ENCODE measurements at places on chromosomes 6 and 20.

DNA sequence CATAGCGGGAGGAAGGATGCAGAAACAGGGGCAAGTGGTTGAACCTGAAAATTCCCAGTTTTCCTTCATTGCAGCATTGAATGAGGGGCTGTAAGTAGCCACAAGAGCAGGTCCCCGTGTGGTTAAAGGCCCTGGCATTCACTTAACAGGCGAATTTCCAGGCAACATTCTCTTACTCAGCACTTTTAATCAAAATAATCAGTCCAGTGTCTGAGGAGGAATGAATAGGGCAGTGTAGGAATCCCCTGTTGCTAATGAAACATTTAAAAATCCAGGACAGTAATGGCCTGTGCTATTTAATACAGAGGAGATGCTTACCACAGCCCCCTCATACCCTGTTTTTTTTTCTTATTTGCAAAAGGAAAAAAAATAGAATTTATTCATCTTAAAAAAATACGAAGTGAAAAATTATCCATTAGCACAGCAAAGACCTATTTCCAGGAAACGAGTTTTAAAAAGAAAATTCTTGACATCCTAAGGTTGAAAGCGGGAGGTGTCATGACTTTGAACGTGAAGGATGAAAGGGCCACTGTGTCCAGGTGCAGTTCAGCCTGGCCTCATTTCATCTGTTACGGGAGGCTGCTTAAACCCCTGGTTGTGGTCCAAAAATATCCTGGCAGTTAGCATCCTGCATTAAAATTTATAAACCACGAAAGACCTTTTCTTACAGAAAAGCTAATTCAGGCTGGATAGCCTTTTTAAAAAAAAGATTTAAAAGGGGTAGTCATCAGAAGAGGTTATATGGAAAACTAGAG is 20.2 kb downstream of the MYLK4 start:
- H3K36me3 ChIP-seq: peaks cover 3% of the 10 kb centered on the region
- H3K27me3 ChIP-seq: peaks cover 29% of the 10 kb centered on the region
- H3K4me3 ChIP-seq: no peak overlapping the region
- no peaks in the 10 kb centered on the region for H3K4me1 ChIP-seq

GRCh38 chr6:5606546-5606945 is 345.2 kb downstream of the FARS2 start:
- H3K36me3 ChIP-seq: peaks cover 3% of the 10 kb centered on the region
- H3K4me1 ChIP-seq: no peaks in the 10 kb centered on the region
- H3K27me3 ChIP-seq: no peaks in the 10 kb centered on the region
- DNase-seq: no peak
- no peak overlapping the region for H3K27ac ChIP-seq

- DNase-seq: no peak
- no peak overlapping the region for H3K27ac ChIP-seq
- H3K36me3 ChIP-seq: no peaks in the 10 kb centered on the region
- no peak overlapping the region for H3K4me3 ChIP-seq
Measured at GRCh38 chr6:111925296-111925695, 52.0 kb upstream of the FYN start.

GRCh38 chr6:152318278-152318677 is 318.9 kb downstream of the SYNE1 start:
- H3K27ac ChIP-seq: no peak overlapping the region
- DNase-seq: no peak
- H3K4me3 ChIP-seq: no peak overlapping the region
- H3K27me3 ChIP-seq: no peaks in the 10 kb centered on the region

GRCh38 chr6:131063764-131064272 is 773 bp upstream of the EPB41L2 start:
- H3K27ac ChIP-seq: peak overlapping the region; percentile 45
- DNase-seq: no peak
- no peaks in the 10 kb centered on the region for H3K36me3 ChIP-seq
- H3K4me1 ChIP-seq: peaks cover 13% of the 10 kb centered on the region

DNA sequence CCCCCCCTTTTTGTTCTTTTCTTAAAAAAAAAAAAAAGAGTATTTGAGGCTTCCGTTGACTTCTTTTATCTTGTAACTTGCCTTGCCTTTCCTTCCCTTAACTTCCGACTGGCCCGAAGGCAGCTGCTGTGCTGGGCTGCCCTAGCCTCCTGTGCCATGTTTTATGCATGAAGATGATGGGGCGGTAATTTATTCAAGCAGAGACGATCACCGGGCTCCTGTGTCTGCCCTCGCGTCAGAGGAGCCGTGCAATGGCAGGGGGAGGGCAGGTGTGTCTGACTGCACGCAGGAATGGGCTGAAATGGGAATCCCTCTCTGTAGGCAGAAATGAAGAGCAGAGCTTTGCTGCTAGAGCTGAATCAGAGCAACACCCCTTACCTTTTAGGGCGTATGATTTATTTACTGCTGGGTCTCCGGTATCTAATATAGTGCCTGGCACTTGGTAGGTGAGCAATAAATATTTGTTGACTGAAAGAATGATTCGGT is 106.3 kb upstream of the RIPOR2 start:
- H3K27ac ChIP-seq: peak overlapping the region; percentile 93
- H3K27me3 ChIP-seq: no peaks in the 10 kb centered on the region
- DNase-seq: peak; percentile 22
- H3K36me3 ChIP-seq: no peaks in the 10 kb centered on the region

DNA sequence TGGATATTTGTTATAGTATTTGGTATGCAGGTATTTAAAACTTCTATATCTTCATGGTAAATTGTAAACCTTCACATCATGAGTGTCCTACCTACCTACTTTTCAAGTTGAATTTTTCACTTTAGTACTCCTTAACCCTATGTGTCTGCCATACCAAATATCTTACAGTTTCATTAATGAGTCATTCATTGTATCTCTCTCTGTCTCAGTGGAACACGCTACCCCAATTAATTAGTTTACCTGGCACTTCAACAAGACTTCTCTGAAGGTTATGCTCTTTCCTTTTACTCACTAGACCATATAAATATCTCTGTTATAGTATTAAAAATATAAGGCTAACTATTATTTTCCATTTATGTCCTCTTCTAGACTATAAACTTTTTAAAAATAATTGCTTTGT is 123.9 kb upstream of the GJE1 start:
- no peak overlapping the region for H3K27ac ChIP-seq
- H3K4me1 ChIP-seq: no peaks in the 10 kb centered on the region
- H3K27me3 ChIP-seq: no peaks in the 10 kb centered on the region
- no peak for DNase-seq
- no peak overlapping the region for H3K4me3 ChIP-seq

GRCh38 chr20:47468290-47469050 is 33.2 kb upstream of the NCOA3 start:
- no peaks in the 10 kb centered on the region for H3K27me3 ChIP-seq
- peak; percentile 10 for DNase-seq
- H3K27ac ChIP-seq: no peak overlapping the region
- no peaks in the 10 kb centered on the region for H3K4me1 ChIP-seq
- no peaks in the 10 kb centered on the region for H3K36me3 ChIP-seq

DNA sequence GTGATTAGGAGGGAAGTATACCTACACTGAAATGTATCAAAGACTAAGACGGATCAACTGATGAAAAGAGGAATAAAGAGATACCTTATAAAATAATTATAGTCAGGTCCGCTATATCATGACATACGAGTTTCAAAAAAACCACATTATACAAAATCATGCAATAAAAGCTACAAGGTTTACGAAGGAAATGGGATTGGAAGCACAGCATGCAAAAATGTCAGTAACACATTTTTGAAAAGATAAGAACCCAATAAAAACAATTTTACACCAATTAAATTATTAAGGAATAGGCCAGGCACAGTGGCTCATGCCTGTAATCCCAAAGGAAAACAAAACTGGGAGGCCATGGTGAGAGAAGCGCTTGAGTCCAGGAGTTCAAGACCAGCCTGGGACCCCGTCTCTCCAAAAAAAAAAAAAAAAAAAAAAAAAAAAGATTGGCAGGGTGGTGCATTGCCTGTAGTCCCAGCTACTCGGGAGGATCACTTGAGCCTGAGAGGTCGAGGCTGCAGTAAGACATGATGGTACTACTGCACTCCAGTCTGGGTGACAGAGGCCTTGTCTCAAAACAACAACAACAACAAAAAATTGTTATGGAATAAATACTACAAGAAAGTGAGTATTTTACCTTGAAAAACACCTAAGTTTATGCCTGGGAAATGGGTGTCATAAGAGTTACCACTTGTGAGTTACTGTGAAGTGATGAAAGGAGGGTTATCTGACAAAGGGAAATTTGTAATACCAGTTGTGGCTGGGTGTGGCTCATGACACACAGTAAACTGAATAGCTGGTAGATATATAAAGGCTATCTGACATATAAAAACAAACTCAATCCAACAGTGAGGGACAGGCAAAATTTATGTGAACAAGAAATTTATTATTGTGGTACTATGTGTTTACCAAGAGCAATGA is 45.2 kb downstream of the RANBP9 start:
- H3K36me3 ChIP-seq: no peaks in the 10 kb centered on the region
- H3K27ac ChIP-seq: no peak overlapping the region
- no peak for DNase-seq

DNA sequence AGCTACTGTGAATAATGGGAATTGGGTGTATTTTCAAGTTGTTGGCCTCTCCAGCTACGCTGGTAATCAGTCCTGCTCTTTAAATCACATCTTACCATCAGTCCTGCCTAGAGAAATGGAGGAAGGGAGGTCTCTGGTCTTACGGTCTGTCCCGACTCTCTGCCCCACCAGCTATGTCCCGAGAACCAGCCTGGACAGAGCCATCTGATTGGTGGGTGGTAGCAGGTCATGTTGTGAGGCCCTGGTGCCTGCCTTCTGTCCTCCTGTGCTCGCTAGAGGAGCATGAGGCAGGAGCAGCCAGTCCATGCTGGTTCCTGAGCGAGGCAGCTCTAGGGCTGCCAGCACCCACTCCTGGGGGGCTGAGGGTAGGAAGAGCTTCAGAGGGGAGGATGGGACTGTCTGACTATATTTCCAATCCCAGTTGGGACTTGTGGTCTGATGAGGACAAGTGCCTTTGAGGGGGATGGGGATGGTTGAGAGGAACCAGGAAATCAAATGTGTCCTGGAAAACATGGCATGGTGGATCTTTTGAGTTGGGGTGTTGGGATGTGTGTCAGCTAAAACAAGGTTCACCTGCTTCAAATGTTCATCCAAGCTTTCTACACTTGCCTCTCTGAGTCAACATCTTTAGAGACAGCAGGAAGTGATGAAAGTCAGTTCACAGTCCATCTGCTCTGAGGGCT is 33.0 kb downstream of the SYNJ2 start:
- H3K4me1 ChIP-seq: peaks cover 27% of the 10 kb centered on the region
- H3K27ac ChIP-seq: no peak overlapping the region
- H3K4me3 ChIP-seq: no peak overlapping the region
- H3K36me3 ChIP-seq: peaks cover 15% of the 10 kb centered on the region
- H3K27me3 ChIP-seq: no peaks in the 10 kb centered on the region

- no peak overlapping the region for H3K27ac ChIP-seq
- no peaks in the 10 kb centered on the region for H3K36me3 ChIP-seq
- H3K27me3 ChIP-seq: no peaks in the 10 kb centered on the region
Measured at GRCh38 chr6:11460837-11461661, 76.5 kb upstream of the TMEM170B start.

DNA sequence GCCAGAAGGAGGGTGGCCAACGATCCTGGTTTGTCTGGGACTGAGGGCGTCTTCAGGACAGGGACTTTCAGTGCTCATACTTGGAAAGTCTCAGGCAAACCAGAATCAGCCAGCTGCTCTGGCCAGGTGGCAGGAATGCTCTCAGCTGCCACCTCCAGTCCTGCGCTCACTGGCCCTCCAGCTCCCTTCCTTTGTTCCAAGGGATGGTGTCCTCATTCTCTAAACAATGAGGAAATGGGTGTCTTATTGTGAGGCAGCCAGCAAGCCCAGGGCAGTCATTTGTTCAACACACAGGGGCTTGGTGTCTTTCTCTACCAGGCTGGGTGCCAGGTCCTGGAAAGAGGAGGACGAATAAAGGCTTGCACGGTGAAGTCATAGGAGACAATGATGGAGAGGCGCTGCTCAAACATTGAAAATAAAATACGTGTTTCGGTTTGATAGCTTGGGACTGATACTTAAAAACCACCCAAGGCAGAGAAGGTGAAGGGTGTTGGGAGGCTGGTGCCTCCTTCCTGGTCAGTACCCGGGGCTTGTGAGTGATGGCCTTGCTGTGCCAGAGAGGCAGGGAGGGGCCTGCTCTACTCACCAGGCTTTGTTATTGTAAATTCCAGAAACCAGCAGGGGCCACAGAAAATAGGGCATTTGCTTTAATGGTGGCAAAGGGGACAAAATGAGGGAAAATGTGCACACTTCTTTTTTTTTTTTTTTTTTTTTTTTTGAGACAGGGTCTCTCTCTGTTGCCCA is 11.3 kb upstream of the TMEM181 start:
- H3K4me3 ChIP-seq: no peak overlapping the region
- H3K36me3 ChIP-seq: no peaks in the 10 kb centered on the region
- no peak for DNase-seq
- H3K27ac ChIP-seq: no peak overlapping the region
- H3K27me3 ChIP-seq: peaks cover 18% of the 10 kb centered on the region
- no peaks in the 10 kb centered on the region for H3K4me1 ChIP-seq

GRCh38 chr6:27872642-27873020 is 39.6 kb downstream of the OR2B2 start:
- H3K4me1 ChIP-seq: peaks cover 15% of the 10 kb centered on the region
- H3K27ac ChIP-seq: peak overlapping the region; percentile 92
- DNase-seq: no peak
- H3K27me3 ChIP-seq: no peaks in the 10 kb centered on the region
- no peaks in the 10 kb centered on the region for H3K36me3 ChIP-seq

DNA sequence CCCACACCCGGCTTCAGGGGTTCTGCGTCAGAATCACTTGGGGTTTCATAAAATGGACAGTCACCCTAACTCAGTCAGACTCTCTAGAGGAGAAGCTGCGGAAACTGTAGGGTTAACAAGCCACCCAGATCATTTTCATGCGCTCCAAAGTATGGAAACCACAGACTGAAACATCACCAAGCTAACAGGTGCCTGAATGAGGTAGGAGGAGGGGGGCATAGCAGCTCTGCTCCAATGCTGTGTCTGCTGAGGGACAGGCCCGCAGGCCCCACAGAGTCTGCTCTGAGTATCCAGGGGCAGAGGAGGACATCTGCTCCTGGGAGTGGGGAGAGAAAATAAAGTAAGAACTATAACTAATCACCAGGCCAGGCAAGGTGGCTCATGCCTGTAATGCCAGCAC is 97.1 kb upstream of the AKAP12 start:
- no peaks in the 10 kb centered on the region for H3K4me1 ChIP-seq
- H3K27ac ChIP-seq: no peak overlapping the region
- H3K4me3 ChIP-seq: no peak overlapping the region
- peaks cover 12% of the 10 kb centered on the region for H3K27me3 ChIP-seq
- DNase-seq: no peak
- no peaks in the 10 kb centered on the region for H3K36me3 ChIP-seq

DNA sequence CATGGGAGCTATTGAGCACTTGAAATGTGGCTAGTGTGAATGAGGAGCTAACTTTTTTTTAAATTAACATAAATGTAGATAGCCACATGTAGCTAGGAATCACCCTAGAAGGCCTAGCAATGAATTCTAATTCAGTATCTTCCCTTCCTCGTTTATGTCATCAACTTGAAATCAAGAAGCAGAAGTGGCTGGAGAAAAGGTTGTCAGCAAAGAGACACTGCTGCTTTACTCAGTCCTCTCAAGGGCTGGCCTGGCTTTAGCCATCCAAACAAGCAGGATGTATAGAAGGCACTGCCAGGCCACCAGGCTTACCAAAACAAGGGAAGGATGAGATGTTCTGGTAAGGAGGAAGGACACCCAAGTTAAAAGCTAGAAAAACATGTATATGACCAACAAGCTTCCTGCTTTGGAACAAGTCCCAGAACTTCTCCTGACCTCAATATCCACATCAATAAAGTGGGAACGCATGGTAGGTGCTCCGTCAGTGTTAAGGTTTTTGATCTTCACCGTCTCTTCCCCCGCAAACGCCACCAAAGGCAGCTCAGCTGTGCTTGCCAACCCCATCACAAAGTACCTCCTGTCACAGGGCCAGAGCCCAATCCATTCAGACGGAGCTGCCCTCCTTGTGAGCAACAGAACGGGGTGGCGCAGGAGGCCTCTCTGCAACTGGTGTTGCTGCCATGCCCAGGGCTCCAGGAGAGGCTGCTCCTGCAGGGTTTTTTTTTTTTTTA is 235.8 kb upstream of the RIN2 start:
- peaks cover 8% of the 10 kb centered on the region for H3K4me1 ChIP-seq
- no peak overlapping the region for H3K27ac ChIP-seq
